ENCODE measurements at places on chromosomes 7 and 10.

DNA sequence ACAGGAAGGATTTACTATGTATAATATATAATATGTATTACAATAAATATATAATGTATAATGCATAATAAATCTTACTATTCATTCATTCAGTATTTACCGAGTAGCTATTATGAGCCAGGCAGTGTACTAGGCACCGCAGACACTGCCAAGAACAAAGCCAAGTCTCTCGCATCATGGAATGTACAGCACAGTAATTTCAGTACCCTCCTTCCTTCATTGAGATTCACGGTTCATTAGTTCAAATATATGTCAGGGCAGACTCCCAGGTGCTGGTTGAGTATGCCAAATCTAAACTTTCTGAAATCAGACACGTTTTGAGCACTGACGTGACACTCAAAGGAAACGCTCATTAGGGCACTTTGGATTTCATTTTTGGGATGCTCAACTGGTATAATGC lies 9.1 kb downstream of the USP6NL start:
- DNase-seq: no peak

DNA sequence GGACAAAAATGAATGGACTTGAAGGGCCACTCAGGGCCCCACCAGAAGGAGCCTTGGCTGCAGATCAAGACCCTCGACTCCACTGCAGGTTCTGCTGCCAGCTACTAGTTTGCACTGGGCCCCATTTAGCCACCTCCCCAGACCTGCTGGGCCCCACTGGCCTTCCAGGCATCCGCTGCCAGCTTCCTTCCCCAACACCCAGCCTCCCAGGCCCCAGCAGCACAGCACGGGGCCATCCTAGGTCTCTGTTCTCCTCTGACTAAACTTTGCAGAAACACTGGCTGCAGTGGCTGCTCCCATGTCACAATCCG lies 277.4 kb upstream of the KLF14 start:
- no peak for DNase-seq

GRCh38 chr7:75993689-75994387 lies 557 bp downstream of the TMEM120A start:
- peak; percentile 67 for DNase-seq

GRCh38 chr7:155291045-155291530 lies 6.6 kb upstream of the INSIG1 start:
- DNase-seq: no peak

GRCh38 chr7:35700333-35700732 lies 5.4 kb upstream of the HERPUD2 start:
- DNase-seq: no peak

GRCh38 chr10:132700156-132701098 lies 85.5 kb downstream of the NKX6-2 start:
- no peak for DNase-seq

DNA sequence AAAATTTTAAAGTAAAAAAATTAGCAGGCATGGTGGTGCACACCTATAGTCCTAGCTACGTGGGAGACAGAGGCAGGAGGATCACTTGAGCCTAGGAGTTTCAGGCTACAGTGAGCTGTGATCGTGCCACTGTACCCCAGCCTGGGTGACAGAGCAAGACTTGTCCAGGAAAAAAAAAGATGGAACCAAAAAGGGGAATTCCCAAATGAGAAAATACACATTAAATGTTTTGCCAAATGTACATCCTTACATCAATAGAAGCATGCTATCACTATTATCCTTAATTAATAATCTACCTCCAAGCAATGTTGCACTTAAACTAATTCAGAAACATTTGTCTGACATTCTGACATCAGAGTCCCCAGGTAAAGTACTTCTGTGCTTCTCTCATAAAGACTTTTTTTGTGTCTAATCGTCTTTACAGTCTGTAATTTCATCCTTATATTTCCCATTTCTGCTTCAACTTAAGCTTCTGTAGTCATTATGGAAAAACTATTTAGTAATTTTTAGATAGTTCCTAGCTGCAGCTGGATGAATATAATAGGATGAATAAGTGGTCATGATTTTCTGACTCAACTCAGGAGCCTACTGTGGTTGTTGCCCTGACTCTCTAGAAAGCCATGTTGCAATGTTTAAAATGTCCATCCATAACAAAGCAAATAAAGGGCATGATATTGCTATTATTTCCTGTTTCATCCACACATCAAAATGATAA lies 57.7 kb downstream of the MYPN start:
- no peak for DNase-seq

- no peak for DNase-seq
Measured at GRCh38 chr7:112010994-112011393, 195.2 kb downstream of the DOCK4 start.

GRCh38 chr10:13871776-13872175 lies 285.0 kb downstream of the PRPF18 start:
- no peak for DNase-seq

DNA sequence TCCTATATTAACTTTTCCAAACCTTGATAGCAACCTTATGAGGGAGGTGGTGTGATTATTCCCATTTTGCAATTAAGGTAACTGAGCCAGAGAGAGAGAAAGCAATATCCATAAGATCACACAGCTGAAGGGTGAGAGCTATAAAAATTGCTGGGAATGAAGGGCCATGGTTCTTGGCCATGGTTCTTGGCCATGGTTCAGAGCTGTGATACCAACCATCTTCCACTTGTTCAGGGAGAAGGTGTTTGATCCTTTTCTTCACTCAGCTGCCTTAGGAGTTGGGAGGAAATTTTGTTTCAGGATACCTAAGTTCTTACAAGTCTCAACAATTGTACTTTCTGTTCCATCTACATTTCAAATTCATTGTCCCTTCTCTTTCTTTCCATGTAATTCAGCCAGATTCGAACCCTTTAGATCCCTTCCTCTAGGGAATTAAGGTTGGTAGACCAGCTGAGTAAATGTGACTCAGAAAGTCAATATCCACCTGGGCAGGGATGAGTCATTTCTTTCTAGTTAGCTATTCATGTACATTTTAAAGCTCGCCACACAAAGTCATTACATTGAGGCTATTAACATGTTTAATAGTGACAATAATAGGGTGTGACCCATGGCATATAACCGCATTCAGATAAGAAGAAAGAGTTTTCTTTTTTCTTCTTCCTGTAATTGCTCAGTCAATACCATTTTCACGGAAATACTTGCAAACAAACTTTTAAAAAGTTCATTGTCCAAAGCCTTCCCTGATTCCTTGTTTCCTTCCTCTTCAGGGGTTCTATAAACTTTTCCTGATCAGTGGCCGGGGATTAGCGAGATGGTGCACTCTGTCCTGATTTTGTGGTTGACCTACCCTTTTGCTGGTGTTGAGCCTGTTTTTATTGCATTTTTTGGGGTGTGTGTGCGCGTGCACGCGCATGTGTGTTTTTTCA lies 143.4 kb downstream of the TCF7L2 start:
- DNase-seq: no peak

DNA sequence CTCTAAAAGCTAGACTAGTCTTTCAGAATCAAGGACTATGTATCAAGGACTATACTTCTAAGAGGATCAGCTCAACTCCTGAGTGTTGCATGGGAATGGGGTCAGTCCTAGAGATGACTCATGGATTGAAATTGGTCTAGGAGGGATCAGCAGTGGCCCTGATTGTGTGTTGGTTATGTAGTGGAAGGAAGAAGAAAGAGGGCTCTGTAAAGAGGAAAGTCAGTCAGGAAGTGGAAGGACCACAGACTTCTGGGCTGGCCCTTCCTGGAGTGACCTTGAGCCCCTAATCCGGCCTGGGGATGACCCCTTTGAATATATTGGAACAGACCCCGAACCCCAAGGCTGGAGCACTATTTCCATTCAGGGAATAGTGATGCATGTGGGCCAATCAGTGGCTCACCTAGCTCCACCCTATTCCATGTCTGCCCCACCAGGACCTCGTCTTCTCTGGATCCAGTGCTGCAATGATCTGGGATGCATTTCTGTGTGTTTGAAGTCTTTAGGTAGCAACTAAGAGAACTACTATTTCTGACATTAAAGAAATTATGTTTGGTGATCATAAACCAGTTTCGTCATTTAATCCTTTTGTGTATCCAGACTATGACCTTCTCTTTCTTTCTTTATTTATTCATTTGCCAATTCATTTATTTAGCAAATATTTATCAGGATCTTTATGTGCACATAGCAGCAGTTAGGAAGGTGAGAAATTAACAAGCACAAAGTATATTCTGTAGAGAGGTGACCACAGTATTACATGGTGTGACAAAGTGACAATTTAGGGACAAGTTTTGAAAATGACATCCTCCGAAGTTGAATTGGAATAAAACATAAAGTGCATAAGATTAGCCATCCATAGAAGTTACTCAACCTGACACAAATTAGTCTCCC lies 48.6 kb upstream of the KIF5B start:
- DNase-seq: no peak

- DNase-seq: no peak
Measured at GRCh38 chr10:61793760-61794703, 107.5 kb upstream of the ARID5B start.

DNA sequence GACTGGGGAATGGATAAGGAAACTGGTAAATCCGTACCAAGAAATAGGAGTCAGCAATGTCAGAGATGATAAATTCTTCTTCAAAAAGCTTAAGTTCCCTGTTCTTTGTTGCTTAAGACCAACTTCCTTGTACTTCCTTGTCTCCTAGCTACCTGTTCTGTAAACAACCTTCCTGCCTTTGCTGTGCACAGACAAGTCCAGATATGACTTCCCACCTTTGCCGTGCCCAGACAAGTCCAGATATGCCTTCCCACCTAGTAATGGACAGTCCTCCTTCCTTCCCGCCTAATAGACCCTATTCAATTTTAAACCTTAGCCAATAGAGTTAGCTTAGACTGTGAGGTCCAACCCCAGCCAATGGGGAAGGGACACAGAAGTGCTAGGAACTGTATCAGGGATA lies 2.5 kb upstream of the ZNF33A start:
- no peak for DNase-seq

- no peak for DNase-seq
Measured at GRCh38 chr10:75253281-75254220, 17.8 kb upstream of the COMTD1 start.

DNA sequence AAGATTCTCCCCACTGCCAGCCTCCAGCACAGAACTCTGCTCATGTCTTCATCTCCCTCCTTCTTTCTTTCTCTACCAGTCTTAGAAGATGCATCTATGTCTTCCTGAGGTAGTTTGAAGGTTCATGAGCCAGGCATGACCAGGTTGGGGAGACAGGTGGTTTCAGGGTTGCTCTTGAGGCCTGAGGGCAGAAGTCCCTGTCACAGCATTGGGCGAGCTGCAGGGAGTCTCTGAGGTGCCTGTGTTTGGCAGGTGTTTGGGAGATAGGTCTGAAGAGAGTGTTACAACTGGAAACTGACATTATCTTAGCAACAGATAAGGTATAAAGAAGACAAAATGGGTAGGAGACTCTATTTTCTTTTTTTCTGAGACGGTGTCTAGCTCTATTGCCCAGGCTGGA lies 18.7 kb downstream of the PRSS2 start:
- no peak for DNase-seq

GRCh38 chr10:47291682-47292081 lies 8.3 kb upstream of the GDF10 start:
- no peak for DNase-seq

GRCh38 chr7:129664029-129665012 lies 52.8 kb downstream of the NRF1 start:
- DNase-seq: peak; percentile 50

GRCh38 chr7:88437132-88437531 lies 130.4 kb upstream of the STEAP4 start:
- no peak for DNase-seq

- no peak for DNase-seq
Measured at GRCh38 chr10:132504501-132505272, 32.9 kb upstream of the INPP5A start.

All from GM10248 (cell line).